Stimulated activated CD4-positive, alpha-beta T cell treated with anti-CD3 and anti-CD28 coated beads, Interleukin-2, amount 100 ng/mL, for 48 hours (primary cell): ENCODE measurements at places on chromosomes 16 and 17.
A peak's percentile ranks its signal among the peaks of the same experiment; 100 is the strongest.

DNA sequence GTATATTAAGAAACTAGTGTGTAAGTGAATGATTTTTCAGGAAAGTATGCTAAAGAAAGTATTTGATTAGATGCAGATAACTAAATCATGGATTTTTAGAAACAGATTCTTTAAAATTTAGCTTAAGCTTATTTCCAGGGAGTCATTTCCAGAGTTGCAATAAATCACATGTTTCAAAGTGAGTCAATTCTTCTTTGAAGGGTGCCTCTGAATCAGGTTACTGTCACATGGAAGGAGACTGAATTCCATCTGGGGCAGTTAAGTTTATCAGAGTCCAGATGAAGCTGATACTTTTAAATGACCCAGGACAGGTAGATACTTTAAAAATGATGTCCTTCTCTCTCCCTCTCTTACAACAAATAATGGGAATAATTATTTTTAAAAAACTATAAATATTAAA lies 5.0 kb downstream of the MFSD11 start:
- no peak for DNase-seq

- peak; percentile 73 for DNase-seq
Observed at GRCh38 chr17:74864866-74865395, 5.2 kb upstream of the GRIN2C start.

DNA sequence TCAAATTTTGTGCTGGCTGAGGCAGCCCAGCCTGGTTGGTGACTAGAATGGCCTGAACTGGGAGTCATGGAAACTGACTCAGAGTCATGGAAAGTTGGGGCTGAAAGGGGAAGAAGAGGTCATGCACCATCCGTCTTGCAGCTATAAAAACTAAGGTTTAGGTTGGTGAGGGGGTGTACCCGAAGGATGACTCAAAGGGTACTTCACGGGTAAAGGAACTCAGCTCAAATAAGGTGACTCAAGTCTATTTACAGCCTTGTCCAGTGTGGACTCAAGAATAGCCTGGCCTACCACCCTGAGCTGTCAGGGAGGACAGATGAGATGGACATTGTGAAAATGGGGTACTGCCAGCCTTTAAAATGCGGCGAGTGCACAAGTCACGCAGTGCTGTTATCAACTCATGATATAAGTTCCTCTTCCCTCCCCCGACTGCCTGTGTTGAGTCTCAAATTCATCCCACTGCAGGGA lies 18.6 kb downstream of the CD300LB start:
- DNase-seq: peak; percentile 37

DNA sequence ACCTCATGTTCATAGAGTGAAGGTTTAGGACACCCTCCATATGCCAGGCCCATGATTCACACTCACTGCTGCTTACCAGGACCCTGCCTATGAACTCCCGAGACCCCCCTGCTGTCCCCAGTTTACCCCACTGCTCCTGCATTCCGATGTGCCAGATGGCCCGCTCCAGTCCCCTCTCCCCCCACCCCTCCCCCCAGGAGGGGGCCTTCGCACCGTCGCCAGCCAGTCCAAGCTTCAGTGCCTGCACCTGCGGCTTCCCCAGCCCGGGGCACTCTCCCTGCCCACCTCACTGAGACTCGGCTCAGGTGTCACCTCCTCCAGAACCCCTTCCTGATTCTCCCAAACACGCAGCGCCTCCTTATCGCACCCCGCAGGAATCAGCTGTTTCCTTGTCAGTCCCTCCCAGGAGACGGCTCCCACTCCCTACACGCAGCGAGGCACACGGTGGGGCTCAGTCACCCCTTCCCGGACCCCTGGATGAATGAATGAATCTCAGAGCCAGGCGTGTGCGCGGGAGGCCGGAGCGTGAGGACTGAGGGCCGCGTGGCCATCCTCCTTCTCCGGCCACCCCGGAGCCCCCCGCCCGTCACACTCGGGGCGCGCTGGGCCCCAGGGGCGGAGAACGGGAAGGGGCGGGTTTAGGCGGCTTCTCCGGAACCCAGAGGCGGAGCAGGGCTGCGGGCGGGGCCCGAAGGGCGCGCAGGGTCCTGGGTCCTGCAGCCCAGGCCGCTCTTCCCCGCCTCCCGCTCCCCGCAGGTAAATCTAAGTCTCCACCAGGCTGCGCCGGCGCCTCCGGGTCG lies 1.6 kb downstream of the MYO1C start:
- peak; percentile 56 for DNase-seq

DNA sequence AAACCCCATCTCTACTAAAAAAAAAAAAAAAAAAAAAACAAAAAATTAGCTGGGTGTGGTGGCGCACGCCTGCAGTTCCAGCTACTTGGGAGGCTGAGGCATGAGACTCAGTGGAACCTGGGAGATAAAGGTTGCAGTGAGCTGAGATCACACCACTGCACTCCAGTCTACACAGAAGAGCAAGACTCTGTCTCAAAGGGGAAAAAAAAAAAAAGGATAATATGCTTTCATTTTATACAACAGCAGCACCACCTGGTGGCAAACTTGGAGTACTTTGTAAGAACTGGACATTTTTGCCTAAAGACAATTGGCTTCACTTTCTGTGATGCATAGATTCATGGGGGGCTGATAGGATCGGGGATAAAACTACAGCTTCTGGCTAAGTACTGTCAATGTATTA lies 8.5 kb downstream of the CHTF8 start:
- peak; percentile 49 for DNase-seq

DNA sequence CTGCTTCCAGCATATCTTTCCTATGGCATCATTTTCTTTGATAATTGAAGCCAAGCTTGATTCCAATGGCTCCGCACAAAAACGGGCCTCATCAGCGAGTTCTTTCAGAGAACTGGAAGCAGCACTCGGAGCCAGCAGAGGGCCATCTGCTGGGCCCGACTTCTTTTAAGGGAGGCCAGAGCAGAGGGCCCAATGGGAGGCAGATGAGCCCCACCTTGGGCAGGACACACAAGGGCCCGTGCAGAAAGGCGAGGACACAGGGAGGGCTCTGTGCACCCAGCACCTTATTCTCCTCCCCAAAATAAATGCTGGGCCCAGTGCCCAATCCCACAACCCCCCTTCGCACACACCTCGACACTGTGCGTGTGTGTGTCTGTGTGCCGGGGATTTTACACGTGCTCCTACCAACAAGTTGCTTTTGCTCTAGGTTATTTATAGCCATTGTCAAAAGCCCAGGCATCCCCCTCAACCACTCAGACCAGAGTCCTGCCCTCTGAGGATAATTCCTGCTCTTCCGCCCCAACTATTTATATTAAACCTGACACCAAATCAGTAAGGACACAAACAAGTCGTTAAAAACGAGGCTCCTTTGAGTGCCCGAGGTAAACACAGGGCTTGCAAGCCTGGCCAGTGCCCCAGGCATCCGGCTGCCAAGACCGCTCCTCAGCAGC lies 6.8 kb downstream of the AXIN2 start:
- DNase-seq: no peak

DNA sequence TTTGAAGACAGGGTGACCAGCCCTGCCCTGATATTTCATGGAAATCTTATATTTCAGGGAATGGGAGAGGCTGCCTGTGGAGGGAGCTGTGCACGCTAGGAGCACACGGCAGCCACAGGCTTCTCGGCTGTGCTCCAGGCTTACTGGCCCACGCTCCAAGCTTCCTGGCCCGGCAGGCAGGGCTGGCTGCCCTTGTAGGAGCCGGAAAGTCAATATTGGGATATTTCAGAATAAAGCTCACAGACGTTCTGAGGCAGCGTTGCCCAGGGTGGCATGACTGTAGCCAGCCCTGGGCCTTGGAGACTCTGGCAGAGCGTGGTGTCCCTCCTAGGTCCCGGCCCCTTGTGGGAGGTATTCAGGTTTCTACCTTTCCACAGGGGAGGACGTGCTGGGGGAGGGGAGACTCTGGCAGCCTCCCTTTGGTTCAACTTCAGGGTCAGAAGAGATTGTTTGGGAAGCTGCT lies 95.6 kb downstream of the NPIPB11 start:
- no peak for DNase-seq

DNA sequence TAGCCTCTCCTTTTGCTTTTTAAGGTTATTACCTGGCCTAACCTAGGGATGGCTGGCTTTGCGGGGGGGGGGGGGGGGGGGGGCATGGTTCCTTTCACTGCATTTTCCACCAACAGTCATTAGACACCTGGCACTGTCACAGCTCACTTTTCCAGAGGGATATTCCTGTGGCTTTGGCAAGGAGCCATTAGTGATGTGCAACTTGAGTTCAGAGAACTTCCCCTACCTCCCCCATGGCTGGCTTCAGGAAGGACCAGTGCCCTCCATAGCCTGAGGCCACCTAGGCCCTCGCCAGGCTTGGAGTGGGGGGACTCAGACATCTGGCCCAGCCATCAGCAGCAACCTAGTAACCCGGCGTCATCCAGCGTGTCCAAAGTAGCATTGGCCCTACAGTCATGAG lies 234.6 kb downstream of the CPPED1 start:
- DNase-seq: no peak

- DNase-seq: no peak
Observed at GRCh38 chr16:12679660-12680272, 123.9 kb downstream of the CPPED1 start.

- no peak for DNase-seq
Observed at GRCh38 chr16:81875461-81875860, 96.4 kb downstream of the PLCG2 start.

DNA sequence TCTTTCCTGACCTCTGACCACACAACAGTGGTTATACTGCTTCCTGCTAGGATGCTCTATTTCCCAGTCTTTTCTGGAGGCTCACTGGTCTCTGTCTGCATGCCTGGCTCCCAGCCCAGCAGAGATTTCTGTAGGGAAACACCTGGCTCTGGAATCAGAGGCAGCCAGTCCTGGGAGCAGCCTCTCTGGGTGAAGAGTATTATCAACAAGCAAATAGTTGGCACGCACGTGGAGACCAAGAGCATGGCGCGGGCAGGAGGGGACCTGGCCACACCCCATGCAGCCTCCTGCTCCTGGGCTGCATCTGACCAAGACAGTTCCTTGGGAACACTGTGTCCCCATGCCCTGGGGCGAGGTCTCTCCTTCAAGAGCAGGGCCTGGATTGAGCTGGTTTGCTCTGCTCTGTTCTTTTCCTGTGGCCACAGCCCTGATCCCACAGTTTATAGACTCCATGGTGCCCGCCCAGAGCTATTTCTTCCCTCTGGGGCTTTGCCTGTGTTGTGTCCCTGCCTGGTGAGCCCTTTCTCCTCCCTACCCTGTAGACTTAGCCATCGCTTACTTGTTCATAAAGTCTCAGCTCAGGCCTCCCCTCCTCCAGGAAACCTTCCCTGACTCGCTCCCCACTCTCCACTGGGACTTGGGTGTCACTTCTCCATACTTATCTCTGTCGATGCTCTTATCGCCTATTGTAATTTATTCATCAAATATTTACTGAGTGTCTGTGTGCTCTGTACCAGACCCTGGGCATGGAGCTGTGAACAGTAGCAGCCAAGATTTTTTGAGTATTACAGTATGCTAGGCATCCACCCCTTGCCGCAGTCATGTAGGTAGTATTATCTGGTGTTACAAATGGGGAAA lies 60.6 kb downstream of the SCNN1B start:
- DNase-seq: no peak

DNA sequence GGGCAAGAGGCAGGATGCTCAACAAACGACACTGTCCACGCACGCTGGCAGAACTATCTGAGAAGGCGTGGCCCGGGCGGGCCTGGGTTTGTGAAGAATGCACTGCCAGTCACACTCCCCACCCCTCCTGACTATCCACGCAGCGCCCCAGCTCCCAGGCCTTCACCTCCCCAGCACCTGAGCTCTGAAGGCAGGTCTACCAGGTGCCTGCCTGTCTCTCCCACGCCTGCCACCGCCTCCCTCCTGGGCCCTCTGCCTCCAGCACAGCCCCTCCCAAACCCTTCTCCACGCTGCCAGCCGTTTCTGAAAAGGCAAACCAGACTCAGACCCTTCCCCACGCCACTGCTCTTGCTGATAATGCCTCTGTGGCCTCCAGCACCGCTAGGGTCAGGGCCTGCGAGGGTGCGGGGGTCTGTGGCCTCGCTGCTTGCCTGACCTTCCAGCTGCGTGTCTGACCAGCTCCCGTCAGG lies 11.6 kb downstream of the MYBBP1A start:
- DNase-seq: no peak

GRCh38 chr17:65914784-65915342 lies 277.1 kb downstream of the CEP112 start:
- peak; percentile 7 for DNase-seq

DNA sequence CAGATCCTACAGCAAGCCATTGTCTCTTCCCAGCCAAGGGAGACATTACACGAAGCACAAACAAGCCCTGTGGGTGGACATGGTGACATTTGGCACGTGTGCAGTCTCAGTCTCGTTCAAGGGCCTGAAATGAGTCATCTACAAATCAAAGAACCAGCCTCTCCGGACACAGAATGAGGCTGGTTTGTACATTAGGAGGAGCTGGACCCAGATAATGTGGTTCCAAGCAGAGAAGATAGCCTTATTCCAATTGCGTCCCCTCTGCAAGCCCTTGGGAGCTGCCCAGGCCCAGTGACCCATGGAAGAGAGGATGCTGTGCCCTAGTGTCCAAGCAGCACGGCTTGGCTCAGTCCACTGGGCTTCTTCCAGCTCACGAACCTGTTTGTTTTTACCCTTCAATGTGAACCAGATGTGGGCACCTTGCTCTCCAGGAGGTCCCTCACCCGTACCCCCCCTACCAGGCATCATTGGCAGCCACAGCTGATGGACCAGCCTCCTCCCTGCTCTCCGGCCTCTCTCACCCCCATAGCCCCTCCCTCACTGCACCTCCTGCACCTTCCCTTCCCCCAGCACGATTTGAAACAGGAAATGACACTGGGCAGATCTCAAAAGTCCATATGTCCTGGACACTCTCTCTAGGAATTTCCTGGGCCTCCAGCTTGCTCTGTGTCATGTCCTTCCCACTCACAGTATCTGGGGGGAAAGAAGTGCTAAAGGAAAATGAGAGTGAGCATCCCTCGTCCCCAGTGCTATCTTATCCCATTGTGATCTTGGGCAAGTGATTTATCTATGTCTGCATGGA lies 26.2 kb downstream of the KPNA2 start:
- no peak for DNase-seq

GRCh38 chr16:57473176-57473840 lies 10.8 kb downstream of the POLR2C start:
- no peak for DNase-seq

DNA sequence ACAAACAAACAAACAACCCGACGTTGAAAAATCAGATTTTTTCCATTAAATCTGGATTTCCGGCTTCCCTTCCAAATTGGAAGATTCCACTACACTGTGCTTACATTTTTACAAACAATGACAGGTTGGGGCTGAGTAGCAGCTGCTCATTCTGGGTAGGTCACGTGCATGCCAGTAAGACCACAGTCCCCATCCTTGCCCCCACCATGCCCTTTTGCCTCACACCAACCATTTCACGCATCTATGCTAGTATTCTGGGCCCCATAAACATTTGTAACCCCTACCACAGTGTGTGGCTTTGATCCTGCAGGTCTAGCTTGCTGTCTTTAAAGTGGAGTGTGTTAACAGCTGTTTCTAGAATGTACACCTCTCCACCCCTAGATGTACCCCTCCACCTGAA lies 366.1 kb downstream of the XYLT1 start:
- DNase-seq: no peak

DNA sequence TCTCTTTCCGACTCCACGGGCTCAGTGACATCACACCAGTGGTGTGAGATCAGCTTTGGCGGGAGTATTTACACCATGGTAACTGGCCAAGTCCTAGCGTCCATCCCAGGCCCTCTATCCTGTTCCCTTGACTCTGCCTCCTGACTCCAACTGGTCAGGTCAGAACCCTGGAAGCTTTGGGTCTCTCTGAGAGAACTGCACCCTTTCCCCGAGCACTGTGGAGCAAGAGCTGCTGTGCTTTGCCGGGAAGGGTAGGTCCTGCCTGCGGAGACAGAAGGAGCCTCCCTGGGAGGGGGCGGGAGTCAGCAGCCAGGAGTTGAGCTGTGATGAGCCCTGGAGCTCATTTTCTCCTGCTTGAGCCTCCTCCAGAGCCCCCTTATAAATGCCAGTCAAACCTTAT lies 212.1 kb upstream of the TNRC6C start:
- no peak for DNase-seq

- no peak for DNase-seq
Observed at GRCh38 chr17:14156689-14157088, 80.0 kb downstream of the CDRT15 start.
